ENCODE measurements at places on chromosomes 3 and 15. TPM values are rescaled to one million over a fixed set of nuclear protein-coding genes. Genes with fewer than 3 reads are reported as not detected.

DNA sequence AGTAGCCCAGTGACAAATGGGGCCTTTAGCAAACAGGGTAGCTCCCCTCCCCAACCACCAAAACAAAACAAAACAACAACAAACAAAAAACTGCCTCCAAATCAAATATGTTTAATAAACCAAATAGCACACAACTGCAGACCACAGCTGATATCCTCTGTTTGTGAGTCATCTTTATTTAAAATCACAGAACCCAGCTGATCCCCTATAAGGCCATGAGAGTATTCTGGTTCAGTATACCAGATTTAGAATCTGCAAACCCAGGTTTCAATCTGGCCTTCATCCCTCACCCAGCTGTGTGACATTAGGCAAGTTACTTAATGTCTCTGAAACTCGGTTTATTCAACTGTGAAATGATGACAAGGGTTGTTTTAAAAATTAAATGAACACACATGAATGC lies 124.5 kb downstream of the SUCLG2 start:
- no peak for DNase-seq
- no peak overlapping the region for H3K4me3 ChIP-seq
- H3K36me3 ChIP-seq: no peaks in the 10 kb centered on the region
- peaks cover 20% of the 10 kb centered on the region for H3K4me1 ChIP-seq

DNA sequence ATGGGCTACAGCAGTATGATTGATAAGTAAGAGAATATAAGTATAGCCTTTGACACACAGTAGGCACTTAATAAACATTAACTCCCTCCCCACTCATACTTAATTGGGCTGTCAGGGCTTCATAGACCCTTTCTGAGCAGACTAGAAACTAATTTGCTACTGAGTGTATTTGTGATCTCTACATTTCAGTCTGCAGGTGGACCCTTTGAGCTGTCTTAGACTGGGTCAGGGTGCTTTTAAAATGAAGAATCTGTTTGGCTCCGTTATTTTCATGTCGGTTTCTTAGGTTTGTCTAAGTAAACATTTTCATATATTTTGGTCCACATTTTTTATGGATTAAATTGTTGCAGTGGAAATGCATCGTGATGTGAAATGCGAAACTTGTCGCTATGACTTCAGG lies 50.3 kb upstream of the SELENOK start:
- H3K27ac ChIP-seq: no peak overlapping the region
- no peak for DNase-seq
- H3K27me3 ChIP-seq: no peaks in the 10 kb centered on the region
- H3K36me3 ChIP-seq: no peaks in the 10 kb centered on the region
- no peaks in the 10 kb centered on the region for H3K4me1 ChIP-seq

- no peaks in the 10 kb centered on the region for H3K36me3 ChIP-seq
- H3K27me3 ChIP-seq: no peaks in the 10 kb centered on the region
- no peak for DNase-seq
- no peak overlapping the region for H3K27ac ChIP-seq
- H3K4me3 ChIP-seq: no peak overlapping the region
These were observed 397.1 kb upstream of the CFAP20DC start for GRCh38 chr3:59446775-59447465.

GRCh38 chr3:195179776-195180489 lies 91.0 kb downstream of the XXYLT1 start:
- H3K4me3 ChIP-seq: no peak overlapping the region
- no peaks in the 10 kb centered on the region for H3K27me3 ChIP-seq
- DNase-seq: no peak
- peaks cover 50% of the 10 kb centered on the region for H3K4me1 ChIP-seq

- no peak overlapping the region for H3K27ac ChIP-seq
- no peaks in the 10 kb centered on the region for H3K4me1 ChIP-seq
- no peak for DNase-seq
- H3K36me3 ChIP-seq: no peaks in the 10 kb centered on the region
- no peaks in the 10 kb centered on the region for H3K27me3 ChIP-seq
- no peak overlapping the region for H3K4me3 ChIP-seq
These were observed 23.2 kb downstream of the LINGO1 start for GRCh38 chr15:77609558-77609957.

ITIH1 gene
- total RNA-seq: not detected

- no peak for DNase-seq
- no peak overlapping the region for H3K27ac ChIP-seq
- H3K4me3 ChIP-seq: no peak overlapping the region
- H3K27me3 ChIP-seq: no peaks in the 10 kb centered on the region
- peaks cover 18% of the 10 kb centered on the region for H3K4me1 ChIP-seq
These were observed 2.7 kb downstream of the MAP1A start for GRCh38 chr15:43520138-43520537.

CLN6 gene
- 18.9 TPM for total RNA-seq

DNA sequence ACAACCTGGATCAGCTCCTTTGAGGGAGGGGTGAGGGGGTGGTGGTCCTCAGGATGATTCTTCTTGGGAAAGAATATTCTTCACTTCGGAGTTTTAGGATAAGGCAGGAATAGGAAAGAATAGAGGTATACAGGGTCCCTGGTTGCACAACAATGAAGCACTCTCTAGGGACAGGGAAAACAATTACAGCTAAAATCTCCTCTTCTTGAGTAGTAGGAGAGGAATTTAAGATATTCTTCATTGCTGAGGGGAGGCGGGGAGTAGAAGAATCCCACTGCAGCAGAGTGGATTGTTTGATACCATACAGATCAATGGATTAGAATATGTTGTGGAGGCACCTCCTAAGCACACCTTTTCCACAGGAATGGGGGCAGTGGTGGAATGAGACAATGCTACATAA lies 20.5 kb downstream of the SLC9C1 start:
- H3K27ac ChIP-seq: no peak overlapping the region
- H3K27me3 ChIP-seq: no peaks in the 10 kb centered on the region
- no peaks in the 10 kb centered on the region for H3K4me1 ChIP-seq
- H3K4me3 ChIP-seq: no peak overlapping the region

GRCh38 chr3:126127452-126127851 lies 43.5 kb upstream of the SLC41A3 start:
- H3K36me3 ChIP-seq: peaks cover 4% of the 10 kb centered on the region
- DNase-seq: peak; percentile 4
- H3K27me3 ChIP-seq: no peaks in the 10 kb centered on the region
- no peak overlapping the region for H3K4me3 ChIP-seq
- H3K4me1 ChIP-seq: no peaks in the 10 kb centered on the region

MGLL gene
- total RNA-seq: 40.1 TPM

DNA sequence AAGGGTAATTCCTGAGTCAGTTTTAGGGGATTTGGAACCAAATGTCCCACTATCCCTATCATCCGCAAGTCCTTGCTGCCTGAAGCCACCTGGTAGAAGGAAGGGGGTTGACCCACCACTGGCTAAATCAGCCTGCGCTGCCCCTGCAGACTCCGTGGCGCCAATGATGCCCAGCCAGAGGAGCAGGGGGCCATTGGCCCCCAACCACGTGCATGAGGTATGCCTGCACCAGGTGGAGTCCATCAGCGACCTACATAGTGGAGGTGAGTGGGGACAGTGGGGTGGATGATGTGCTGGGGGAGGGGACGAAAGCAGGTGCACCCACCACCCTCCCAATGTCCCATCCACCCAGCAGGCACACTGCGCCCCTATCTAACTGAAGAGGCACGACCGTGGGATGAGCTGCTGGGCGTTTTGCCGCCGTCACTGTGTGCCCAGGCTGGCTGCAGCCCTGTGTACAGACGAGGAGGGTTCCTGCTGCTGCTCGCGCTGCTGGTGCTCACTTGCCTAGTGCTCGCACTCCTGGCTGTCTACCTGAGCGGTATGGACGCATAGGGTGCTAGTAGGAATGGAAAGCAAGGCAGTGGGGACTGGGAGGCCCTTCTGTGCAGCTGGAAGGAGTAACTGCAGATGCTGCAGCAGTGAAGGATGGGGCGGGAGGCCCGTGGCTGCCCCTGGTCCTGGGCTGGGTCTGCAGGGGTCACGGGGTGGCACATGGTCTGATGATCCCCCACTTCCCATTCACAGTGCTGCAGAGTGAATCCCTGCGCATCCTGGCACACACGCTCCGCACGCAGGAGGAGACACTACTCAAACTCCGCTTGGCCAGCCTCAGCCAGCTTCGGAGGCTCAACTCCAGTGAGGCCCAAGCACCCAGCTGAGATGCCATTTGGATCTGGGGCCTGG lies 5.7 kb downstream of the IFRD2 start:
- H3K36me3 ChIP-seq: peaks cover 38% of the 10 kb centered on the region
- DNase-seq: no peak
- peaks cover 12% of the 10 kb centered on the region for H3K4me1 ChIP-seq
- no peak overlapping the region for H3K4me3 ChIP-seq
- H3K27me3 ChIP-seq: no peaks in the 10 kb centered on the region
- peak overlapping the region; percentile 41 for H3K27ac ChIP-seq

Data from gastrocnemius medialis (tissue), 4 donors.